ENCODE measurements at places on chromosomes 3 and 15.

DNA sequence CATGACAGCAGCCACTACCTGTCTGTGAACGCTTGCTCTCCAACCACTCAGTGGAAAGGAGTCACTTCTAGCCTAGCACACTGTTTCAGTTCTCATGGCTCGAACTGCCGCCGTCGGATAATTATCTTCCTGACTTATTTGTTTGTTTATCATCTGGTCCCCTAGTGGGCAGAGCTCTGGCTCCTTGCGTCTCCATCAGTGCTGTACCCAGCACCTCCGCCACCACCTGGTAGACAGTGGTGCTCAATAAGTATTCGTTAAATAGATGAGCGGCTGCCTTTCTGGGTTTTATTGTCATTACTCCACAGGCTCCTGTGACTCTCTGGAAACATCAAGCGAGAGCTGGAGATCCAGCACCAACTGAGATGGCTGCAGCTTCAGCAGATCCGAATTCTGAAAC, 297.5 kb downstream of the NTRK3 start:
- DNase-seq = no peak
- H3K27ac ChIP-seq = no peak overlapping the region
- no peaks in the 10 kb centered on the region for H3K36me3 ChIP-seq

GRCh38 chr15:57575363-57575762, 16.3 kb upstream of the MYZAP start:
- no peak overlapping the region for H3K4me3 ChIP-seq
- H3K36me3 ChIP-seq = no peaks in the 10 kb centered on the region
- peaks cover 2% of the 10 kb centered on the region for H3K27me3 ChIP-seq
- H3K4me1 ChIP-seq = no peaks in the 10 kb centered on the region
- DNase-seq = no peak

DNA sequence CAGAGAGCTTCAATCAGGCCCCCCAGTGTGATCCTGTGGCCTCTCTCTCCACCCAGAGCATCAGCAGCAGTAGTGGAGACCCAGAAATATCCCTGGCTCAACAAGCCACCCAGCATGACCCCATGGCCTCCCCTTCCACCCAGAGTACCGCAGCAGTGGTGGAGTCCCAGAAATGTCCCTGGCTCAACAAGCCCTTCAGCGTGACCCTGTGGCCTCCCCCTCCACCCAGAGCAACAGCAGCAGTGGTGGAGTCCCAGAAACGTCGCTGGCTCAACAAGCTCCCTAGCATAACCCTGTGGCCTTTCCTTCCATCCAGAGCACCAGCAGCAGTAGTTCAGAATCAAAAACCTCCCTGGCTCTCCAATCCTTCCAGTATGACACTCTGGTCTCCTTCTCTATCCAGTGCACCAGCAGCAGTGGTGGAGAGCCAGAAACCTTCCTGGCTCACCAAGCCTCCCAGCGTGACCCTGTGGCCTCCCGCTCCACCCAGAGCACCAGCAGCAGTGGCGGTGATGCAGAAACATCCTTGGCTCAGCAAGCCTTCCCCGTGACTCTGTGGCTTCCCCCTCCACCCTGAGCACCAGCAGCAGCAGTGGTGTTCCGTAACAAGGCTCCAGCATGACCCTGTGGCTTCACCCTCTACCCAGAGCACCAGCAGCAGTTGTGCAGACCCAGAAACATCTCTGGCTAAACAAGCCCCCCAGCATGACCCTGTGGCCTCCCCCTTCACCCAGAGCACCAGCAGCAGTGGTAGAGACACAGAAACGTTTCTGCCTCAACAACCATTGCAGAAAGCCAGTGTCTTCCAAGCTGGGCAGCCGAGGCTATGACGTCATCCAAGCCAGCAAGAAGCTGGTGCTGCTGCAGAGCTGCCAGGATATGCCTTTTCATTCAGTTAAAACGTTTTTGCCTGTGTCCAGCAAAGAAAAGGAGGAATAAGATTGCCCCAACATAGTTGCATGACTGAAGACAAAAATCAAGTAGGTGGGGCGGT, 61.3 kb upstream of the TAMM41 start:
- H3K36me3 ChIP-seq = no peaks in the 10 kb centered on the region
- no peak for DNase-seq
- peak overlapping the region; percentile 33 for H3K27ac ChIP-seq
- H3K4me3 ChIP-seq = no peak overlapping the region
- H3K27me3 ChIP-seq = no peaks in the 10 kb centered on the region

DNA sequence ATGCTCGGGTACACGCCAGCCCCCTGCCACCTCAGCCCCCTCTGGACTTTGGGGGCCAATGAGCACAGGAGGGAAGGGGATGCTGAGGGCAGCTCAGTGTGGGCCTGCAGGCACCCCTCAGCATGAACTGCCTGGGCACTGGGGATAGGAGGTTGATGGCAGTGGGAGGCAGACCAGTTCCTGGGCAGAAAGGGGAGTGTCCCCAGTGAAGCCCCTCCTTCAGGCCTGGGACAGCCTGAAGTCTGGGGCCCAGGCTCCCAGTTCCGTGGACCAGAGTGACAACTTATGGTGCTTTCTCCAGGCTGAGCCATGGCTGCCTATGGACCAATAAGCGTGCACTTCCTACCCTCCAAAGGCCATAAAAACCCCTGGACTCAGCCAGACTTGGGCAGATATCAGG, 63.3 kb upstream of the IMPG2 start:
- H3K4me1 ChIP-seq = peaks cover 22% of the 10 kb centered on the region
- H3K27ac ChIP-seq = no peak overlapping the region
- H3K4me3 ChIP-seq = no peak overlapping the region
- no peaks in the 10 kb centered on the region for H3K27me3 ChIP-seq
- DNase-seq = no peak
- peaks cover 4% of the 10 kb centered on the region for H3K36me3 ChIP-seq

GRCh38 chr15:85010386-85011159, 28.9 kb downstream of the PDE8A start:
- H3K36me3 ChIP-seq = no peaks in the 10 kb centered on the region
- no peak overlapping the region for H3K27ac ChIP-seq
- H3K4me1 ChIP-seq = peaks cover 5% of the 10 kb centered on the region
- DNase-seq = no peak

DNA sequence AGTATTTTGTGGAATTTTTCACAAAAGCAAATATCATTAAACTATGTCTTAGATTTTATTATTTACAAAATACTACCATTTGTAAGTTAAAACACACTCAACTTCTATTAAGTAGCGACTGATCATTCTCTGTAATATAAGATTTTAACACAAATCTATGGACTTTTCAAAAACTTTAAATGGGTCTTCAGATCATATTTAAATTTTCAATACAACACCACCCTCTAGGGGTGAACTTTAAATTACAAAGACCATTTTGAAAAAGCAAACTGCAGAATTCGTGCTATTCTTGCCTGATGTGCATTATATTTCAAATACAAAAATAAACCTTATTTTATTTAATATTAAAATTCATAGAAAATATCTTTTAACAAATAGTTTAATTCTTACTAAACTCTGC, 8.2 kb upstream of the VGLL4 start:
- no peaks in the 10 kb centered on the region for H3K27me3 ChIP-seq
- no peak overlapping the region for H3K27ac ChIP-seq
- no peak overlapping the region for H3K4me3 ChIP-seq

DNA sequence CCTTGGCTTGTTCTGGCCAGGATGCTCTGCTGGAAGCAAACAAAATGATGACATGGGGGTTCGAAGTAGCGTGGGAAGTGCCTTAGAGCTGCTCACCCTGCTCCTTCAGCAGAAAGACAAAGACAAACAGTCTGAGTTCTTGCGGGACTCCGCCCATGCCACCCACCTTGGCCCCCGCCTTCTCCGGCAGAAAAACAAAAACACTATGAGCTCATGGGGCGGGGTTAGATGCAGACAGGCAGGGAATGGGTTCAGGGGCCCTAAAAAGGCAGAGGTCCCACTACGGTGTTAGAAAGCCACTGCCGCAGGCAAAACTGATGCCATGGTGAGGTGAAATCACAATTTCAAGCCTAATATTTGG, 9.7 kb upstream of the NCKIPSD start:
- peak; percentile 63 for DNase-seq
- H3K27me3 ChIP-seq = no peaks in the 10 kb centered on the region
- no peak overlapping the region for H3K4me3 ChIP-seq
- H3K27ac ChIP-seq = no peak overlapping the region

DNA sequence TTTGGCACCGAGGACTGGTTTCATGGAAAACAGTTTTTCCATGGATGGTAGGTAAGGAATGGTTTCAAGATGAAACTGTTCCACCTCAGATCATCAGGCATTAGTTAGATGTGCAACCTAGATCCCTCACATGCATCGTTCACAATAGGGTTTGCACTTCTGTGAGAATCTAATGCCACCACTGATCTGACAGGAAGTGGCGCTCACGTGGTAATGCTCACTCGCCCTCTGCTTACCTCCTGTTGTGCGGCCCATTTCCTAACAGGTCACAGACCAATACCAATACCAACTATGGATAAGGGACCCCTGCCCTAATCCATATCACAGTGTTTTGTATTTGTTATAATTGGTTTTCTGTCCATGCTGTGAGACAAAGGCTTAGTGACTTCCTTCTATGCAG, 58.9 kb downstream of the SLMAP start:
- no peaks in the 10 kb centered on the region for H3K27me3 ChIP-seq
- H3K4me1 ChIP-seq = peaks cover 23% of the 10 kb centered on the region
- peak overlapping the region; percentile 72 for H3K4me3 ChIP-seq
- no peaks in the 10 kb centered on the region for H3K36me3 ChIP-seq
- peak overlapping the region; percentile 42 for H3K27ac ChIP-seq
- DNase-seq = peak; percentile 9

DNA sequence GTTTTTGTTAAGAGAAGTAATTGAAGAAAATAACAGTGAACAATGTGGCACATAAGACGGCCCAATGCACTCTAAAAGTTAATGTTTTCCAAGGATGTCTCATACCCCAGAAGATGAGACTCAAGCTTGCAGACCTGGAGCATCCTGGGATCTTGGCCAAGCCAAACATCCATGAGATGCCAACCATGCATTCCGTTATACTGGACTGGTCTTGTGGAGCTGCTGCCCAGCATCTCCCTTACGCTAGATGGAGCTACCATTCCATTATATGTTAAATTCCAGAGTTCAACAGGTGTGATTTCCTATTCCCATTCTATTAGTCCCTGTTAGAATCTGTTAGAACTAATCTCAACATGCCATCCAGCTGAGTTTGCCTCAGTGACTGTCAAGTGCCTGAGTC, 181.8 kb downstream of the PDCD6IP start:
- H3K27me3 ChIP-seq = no peaks in the 10 kb centered on the region
- H3K4me3 ChIP-seq = no peak overlapping the region
- H3K27ac ChIP-seq = no peak overlapping the region
- no peak for DNase-seq

DNA sequence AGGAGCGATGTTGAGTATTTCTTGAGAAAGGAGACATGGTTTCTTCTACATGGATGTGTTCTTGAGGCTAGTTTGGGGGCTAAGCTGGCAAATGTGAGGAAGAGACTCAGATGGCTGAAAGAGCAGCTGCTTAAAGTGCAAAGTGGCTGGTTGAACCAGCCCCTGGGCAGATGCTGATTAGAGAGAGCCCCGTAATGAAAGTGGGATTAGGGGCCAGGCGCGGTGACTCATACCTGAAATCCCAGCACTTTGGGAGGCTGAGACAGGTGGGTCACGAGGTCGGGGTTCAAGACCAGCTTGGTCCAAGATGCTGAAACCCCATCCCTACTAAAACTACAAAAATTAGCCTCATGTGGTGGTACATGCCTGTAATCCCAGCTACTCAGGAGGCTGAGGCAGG, 75.0 kb upstream of the GCNT3 start:
- H3K4me1 ChIP-seq = peaks cover 4% of the 10 kb centered on the region
- H3K27ac ChIP-seq = no peak overlapping the region
- no peak overlapping the region for H3K4me3 ChIP-seq
- no peak for DNase-seq

DNA sequence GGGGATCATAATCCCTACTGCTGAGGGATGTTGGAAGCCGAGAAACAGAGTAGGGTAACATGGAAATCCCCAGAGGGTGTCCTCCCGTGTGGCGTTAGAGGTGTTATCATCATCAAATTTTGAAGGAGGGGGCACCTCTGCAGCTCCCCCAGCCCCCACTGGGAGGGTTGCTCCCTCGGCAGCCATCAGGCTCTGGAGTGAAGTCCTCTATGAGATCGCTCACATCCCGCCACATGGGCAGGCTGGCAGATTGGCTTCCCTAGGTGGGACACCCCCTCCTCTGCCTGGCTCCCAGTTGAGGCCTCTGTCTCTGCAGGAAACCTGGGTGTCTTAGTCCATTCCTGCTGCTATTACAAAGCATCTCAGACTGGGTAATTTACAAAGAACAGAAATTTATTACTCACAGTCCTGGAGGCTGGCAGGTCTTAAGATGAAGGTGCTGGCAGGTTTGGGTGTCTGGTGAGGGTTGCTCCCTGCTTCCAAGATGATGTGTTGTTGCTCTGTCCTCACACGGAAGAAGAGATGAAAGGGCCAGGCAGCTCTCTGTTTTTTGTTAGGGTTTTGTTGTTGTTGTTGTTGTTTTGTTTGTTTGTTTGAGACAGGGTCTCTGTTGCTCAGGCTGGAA, 120.5 kb downstream of the NUP210 start:
- no peak overlapping the region for H3K4me3 ChIP-seq
- H3K4me1 ChIP-seq = no peaks in the 10 kb centered on the region
- DNase-seq = no peak
- H3K36me3 ChIP-seq = no peaks in the 10 kb centered on the region
- no peak overlapping the region for H3K27ac ChIP-seq

GRCh38 chr3:56291953-56292352, 176.3 kb downstream of the ERC2 start:
- no peaks in the 10 kb centered on the region for H3K36me3 ChIP-seq
- DNase-seq = no peak
- no peaks in the 10 kb centered on the region for H3K4me1 ChIP-seq
- H3K4me3 ChIP-seq = no peak overlapping the region
- no peak overlapping the region for H3K27ac ChIP-seq
- H3K27me3 ChIP-seq = no peaks in the 10 kb centered on the region

DNA sequence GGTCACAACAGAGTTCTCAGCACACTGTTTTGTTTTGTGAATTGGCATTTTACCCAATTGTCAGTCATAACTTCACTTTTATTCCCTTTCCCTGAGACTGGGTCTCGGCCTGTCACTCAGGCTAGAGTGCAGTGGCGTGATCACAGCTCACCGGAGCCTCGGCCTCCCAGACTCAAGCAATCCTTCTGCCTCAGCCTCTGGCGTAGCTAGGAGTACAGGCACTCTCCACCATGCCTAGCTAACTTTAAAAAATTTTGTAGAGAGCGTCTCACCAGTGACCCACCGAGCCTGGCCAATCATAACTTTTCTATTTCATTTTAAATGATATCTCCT, 26.5 kb downstream of the TRIM71 start:
- no peak overlapping the region for H3K4me3 ChIP-seq
- H3K27ac ChIP-seq = no peak overlapping the region
- no peaks in the 10 kb centered on the region for H3K36me3 ChIP-seq
- DNase-seq = no peak
- H3K4me1 ChIP-seq = peaks cover 9% of the 10 kb centered on the region
- H3K27me3 ChIP-seq = no peaks in the 10 kb centered on the region

DNA sequence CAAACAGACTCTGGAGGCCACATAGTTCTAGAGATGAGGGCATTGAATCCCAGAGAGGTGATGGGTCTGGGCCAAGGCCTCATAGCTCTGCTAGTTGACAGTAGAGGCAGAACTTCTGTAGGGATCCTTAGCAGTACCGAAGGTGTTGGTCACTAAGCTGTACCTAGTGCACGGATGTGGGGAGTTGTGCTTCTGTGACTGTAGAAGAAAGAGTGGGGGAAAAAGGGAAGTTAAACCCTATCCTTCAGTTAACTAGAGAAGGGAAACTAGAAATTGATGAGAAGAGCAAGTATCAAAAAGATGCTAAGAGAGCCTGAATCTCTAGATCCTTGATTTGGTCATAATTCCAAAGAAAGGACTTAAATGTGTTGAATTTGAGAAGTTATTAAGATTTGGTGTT, 186.7 kb downstream of the NFKBIZ start:
- no peak overlapping the region for H3K4me3 ChIP-seq
- no peaks in the 10 kb centered on the region for H3K27me3 ChIP-seq
- no peaks in the 10 kb centered on the region for H3K36me3 ChIP-seq
- no peak for DNase-seq

- no peak for DNase-seq
- H3K4me1 ChIP-seq = no peaks in the 10 kb centered on the region
- peaks cover 2% of the 10 kb centered on the region for H3K27me3 ChIP-seq
Measured at GRCh38 chr3:137987723-137988122, 22.2 kb upstream of the CLDN18 start.
